ENCODE measurements at places on chromosomes 12 and 14.

- no peak for DNase-seq
These were observed 20.7 kb upstream of the TAS2R14 start for GRCh38 chr12:10959804-10960203.

GRCh38 chr14:50812856-50813543 is 18.0 kb downstream of the NIN start:
- DNase-seq = no peak

DNA sequence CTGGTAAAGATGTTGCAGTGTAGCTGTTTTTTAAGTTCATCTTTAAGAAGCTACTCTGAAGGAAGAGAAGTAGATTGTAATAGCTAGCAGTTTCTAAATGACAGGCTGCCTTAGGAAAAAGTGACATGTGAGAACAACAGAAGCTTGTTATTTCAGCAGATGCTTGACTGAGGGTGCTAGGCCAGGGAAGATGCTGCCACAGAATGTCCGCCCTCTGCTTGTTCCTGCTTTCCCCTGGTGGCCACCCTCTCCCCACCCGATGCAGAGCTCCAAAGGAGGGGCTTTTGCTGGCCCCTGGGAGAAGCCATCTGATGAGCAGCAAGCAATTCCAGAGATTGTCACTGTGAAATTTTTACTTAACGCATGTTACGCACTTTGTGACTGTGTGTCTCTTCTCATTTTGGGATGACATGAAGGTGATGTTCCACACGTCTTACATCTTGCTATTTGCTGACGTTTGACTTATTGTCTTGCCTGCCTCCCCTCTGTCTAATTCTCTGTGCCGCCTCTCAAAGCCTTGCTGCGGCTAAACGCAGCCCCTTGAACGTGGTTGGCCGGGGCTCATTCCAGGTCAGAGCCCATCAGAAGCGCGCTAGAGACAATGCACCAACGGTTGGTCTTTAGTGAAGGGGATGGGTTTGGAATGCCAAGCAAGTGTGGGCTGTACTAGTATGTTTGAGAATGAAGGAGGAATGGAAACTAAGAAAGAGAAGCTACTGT is 44.8 kb downstream of the WDR20 start:
- no peak for DNase-seq

DNA sequence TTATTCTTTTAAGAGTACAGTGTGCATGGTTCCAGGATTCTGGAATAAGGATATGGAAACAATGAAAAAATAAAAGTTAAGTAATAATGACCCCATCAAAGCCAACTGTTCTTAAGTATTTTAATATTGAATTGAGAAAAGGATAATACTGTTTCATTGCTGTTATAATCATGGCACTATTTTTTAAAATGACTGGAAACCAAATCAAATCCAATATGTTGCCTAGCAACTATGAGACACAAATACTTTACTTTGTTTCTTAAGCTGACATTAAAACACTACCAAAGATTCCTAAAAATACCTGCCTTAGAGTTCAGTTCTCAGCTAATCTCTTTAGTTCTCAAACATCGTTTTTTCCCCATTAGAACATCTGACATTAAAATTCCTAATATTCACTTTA is 66.4 kb upstream of the OTOGL start:
- no peak for DNase-seq

Data from LoVo (cell line).